Stimulated activated CD4-positive, alpha-beta T cell treated with anti-CD3 and anti-CD28 coated beads, Interleukin-1b, Interleukin-23, amount 100 ng/mL, for 1 hour (primary cell): ENCODE measurements at places on chromosomes 4 and X.

DNA sequence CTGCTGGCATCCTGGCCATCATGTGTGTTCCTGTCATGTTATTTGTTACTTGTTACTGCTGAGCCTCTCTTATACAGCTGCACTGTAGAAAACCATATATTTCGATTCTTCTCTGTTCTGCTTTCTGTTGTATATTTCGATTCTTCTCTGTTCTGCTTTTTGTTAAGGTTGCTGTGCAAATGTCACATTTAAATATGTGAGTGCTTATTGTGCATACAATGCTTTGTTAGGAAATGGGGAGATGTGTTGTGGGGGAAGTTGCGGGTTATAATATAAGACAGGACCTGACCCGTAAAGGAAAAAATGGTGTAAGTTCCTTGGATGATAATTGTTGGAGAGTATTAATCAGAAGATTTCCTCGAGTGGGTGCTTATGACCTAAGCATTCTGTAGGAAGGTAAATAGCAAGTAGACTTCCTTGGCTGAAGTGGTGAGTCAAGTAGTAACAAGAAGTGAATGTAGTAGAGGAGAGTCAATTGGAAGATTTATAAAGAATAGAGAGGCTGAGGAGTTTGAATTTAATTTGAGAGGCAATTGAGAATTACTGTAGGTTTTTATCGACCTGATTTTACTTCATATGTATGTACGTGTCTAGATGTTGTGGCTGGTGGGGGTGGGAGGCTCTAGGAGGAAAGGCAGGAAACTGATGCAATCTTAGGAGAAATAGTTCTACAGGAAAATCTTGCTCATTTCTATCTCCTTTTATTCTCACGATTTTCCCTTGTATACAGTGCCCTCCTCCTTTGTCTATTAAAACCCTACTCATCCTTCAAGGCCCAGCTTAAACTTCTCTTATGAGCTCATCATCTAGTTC, 8.5 kb downstream of the OGT start:
- no peak for DNase-seq

DNA sequence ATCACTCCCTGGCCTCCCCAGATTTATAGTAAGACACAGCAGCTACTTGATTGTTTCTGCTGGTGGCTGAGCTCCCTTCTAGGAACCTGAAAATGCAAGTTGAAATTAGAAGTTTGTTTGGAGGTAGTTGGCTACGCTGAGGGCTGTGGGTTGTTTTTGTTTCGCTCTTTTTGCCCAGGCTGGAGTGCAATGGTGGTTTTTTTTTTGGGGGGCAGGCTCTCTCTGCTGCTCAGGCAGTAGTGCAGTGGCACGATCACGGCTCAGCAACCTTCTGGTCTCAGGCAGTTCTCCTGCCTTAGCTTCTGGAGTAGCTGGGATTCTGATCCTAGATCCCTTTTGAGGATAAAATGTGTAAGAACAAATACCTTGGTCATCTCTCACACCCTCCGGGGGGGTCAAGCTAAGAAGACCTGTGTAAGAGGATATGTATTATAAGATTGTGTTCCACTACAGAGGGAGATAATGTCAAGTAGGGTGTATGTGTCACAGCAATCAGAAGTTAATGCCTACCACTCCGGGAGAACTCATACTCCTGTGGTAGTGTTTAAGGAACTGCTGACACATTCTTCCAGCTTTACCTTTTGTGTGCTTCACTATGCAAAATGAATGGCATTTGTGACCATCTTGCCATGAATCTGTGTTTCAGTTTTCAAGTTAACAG, 9.7 kb downstream of the JADE1 start:
- no peak for DNase-seq

DNA sequence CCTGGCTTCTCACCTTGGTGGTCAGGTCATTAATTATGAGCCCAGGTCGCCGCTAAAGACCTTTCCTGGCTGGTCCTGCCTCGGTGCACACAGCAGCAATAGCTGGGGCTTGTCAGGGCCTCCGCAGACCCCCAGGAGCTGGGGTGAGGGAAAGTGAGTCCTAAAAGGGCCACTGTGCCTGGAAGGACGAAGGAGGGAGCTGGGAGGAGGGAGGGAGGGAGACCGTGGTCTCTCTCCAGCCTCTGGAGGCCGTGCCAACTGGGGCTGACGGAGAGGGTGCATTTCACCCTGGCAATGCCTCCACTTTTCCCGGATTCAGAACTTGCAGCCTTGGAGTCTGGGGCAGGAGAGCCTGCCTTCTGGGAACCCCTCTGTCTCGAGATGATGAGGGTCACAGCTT, 60.4 kb downstream of the CRLF2 start:
- no peak for DNase-seq

DNA sequence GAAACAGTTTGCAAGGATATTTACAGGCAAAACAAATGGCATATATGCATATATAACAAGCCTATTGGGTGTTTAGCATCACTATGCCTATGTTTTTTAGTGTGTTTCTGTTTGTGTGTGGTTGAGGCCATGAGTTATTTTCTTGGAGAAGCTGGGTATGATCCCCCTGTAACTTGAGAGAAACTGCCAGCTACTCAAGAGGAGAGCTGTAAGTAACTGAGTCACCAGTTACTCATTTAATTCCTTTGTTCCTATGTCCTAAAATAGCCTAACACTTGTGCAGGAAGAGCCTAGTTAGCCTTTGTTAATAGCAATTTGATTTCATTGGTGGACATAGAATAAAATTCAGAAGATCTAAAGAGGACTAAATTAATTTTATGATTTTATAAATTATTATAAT, 79.1 kb downstream of the PWWP3B start:
- no peak for DNase-seq
